ENCODE measurements at places on chromosomes 4 and X.

GRCh38 chrX:78327370-78328086 is at the start of gene CYSLTR1:
CYSLTR1 (minus strand) TSS chrX:78327611; CDS start chrX:78273746, 53,865 bp downstream.
- no peak for DNase-seq

- no peak for DNase-seq
Measured at GRCh38 chr4:145414841-145415240, 66.8 kb upstream of the SMAD1 start.

- no peak for DNase-seq
Measured at GRCh38 chr4:119310826-119311225, 11.1 kb downstream of the FABP2 start.

- DNase-seq, result no peak
Measured at GRCh38 chr4:2043396-2044118, 15.6 kb upstream of the NAT8L start.

DNA sequence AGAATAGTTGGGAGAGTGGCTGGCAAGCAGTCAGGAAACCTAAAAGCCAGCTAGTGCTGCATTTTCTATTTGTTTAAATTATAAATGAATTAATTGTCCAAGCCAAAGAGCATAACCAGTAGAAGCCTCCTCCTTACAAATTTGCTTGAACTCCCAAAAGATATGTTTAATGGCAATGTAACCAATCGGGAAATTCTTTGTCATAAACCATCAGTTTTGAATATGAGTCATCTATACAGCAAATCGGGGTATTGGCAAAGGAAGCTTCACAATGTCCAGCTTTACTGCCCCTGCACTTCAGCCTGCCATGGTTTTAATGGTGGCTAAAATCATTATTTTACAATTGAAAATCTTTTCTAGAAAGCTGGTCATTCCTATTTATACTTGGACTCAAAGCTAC is 216.6 kb downstream of the SHROOM3 start:
- DNase-seq, result no peak

- no peak for DNase-seq
Measured at GRCh38 chr4:66059556-66059955, 389.3 kb upstream of the EPHA5 start.

DNA sequence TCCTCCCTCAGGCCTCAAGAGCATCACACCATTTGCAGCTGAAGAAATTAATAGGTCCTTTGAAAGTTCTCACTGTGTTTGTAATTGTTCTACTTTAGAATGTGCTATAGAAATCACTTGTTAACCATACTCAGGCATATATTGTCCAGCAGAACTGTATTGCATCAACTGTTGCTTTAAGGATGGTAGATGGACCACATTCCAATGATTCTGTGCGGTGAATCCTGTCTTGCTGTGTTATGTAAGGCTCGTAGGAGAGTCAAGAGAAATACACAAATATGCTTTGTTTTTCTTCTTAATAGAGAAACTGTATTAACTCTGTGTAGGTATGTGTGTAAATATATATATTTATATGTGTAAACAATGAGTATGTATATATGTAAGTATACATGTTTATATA is 6.3 kb upstream of the ADGRA3 start:
- no peak for DNase-seq

GRCh38 chrX:19599253-19599652 is 83.9 kb upstream of the MAP3K15 start:
- DNase-seq, result no peak

DNA sequence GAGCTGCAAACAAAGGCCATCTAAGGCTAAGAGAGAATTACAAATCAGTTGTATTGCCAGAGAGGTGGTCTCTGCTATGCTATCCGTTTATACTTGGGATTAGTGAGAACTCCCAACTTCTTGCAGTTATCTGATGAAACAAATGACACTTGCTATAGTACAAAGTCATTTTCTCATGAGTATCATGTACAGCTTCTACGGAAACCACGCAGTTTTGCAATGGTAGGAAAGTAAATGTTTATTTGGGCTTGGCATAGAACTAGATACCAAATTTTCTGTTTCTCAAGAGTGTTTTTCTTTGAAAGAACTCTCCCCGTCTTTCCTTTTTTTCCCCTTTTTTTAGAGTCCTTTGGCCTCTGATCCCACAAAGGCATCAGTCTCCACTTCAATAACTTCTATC is 128.2 kb upstream of the ENPEP start:
- DNase-seq, result no peak

DNA sequence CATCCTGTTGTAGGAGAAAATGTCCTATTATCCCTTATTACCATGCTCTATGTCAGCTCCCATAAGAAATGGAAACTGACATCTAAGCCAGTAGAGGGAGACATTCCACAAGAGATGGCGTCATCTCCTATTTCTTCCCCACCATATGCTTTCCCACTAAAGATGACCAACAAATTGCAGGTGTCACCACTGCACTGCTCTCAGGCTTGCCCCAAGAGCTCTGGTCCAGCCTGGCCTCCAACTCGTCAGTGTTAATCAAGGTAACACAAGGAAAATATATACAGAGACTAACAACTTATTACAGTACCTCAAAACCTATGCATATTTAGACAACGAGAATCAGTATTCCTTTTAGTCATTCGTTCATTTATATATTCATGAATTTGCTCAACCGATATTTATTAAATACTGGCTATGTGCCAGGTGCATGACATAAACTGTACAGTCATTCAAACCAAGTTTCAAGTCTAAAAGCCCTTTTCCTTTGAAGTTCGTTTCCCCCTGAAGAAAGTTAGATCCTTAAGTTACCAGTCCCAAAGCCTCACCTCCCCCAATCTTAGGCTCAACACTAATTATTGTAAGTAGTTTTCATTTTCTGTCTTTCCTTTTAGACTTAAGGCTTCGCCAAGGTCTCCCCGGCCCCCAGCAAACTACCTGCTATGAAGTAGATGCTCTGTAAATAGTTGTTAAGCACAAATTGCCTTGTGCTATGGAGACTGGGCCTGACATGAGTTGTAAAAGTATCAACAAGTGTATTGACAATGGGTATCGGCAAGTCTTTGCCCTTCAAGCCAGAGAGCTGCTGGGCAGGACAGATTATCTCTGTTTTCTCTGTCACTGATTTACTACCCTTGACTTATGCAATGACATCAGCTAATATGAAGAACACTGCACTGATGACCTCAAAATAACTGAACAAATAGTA is 3.1 kb upstream of the FGB start:
- no peak for DNase-seq

DNA sequence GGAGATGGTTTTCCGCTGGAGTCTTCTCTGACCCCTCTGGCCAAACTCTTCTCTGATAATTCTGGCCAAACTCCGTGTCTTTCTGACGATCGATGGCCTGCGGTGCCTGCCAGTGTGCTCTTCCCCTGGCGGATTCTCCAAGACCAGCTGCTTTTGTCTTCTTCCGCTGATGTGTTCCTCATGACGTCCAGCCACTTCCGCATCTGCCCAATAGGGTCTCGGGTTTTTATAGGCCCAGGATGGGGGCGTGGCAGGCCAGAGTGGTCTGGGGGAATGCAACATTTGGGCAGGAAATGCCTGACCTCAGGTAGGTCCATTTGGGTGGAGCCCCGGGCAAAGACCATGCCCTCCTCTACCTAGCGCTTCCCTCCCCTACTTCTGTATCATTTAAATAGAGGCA is 1542.1 kb downstream of the STIM2 start:
- DNase-seq, result no peak

DNA sequence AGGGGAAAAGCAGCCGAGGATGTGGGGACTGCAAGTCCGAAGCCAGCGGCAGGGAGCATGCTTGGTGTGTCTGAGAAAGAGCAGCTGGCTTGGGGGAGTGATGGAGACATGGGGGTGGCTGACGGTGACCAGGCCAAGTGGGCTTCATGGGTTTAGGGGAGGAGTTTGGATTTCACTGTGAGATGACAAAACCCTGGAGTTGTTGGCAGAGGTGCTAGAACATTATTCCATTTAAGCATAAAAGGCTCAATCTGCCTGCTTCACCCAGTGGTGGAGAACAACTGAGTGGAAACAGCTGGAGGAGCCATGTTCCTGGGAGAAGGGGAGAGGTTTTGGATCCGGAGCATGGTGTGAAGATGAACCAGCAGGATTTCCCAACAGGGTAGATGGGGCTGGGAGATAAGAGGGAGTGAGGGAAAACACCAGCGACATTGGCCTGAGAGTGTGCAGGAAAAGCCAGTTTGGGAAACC is 318.0 kb upstream of the TAPT1 start:
- DNase-seq, result no peak

GRCh38 chr4:19254486-19254885 is 997.2 kb upstream of the SLIT2 start:
- no peak for DNase-seq

GRCh38 chrX:122866532-122866931 is 317.5 kb upstream of the GRIA3 start:
- no peak for DNase-seq

GRCh38 chr4:107060388-107060787 is 24.3 kb upstream of the DKK2 start:
- DNase-seq, result no peak

- DNase-seq, result no peak
Measured at GRCh38 chr4:7766086-7766485, 173.6 kb downstream of the AFAP1 start.

DNA sequence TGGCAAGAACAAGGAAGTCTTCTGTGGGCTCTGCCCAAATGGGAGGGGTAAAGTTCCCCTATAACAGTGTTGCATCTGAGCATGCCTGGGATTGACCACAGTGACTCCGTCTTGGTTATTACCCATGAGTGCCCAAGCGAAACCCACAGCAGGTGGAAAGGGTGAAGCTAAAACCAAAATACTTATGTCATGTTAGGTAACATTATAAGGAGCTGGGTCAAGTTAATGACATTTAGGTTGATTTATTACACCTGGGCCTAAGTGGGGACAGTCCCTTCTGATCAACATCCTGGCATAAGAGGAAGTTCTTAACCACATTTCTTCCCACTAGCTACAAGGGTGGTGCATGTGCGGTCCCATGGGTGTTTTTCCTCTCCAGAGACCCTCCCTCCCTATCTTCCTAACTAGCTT is 1.3 kb upstream of the ZNF732 start:
- no peak for DNase-seq

DNA sequence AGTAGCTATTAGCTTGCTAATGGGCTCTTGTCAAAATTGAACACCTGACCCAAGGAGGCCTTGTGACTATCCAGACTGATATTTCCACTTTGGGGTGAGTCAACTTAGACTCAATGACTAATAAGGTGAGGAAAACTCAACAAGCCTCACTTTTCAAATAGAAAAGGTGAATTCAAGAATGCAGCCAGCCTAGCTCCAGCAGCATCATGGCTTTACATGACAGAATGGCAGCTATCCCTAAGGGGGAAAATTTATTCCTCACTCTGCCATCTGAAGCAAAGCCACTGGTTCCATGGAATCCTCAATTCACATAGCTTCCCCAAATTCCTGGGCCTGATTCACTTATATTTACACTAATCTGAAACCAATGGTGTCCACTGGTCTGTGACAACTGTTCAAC is 29.1 kb upstream of the RAB9B start:
- no peak for DNase-seq

- DNase-seq, result no peak
Measured at GRCh38 chr4:6925357-6925836, 15.8 kb downstream of the TBC1D14 start.

DNA sequence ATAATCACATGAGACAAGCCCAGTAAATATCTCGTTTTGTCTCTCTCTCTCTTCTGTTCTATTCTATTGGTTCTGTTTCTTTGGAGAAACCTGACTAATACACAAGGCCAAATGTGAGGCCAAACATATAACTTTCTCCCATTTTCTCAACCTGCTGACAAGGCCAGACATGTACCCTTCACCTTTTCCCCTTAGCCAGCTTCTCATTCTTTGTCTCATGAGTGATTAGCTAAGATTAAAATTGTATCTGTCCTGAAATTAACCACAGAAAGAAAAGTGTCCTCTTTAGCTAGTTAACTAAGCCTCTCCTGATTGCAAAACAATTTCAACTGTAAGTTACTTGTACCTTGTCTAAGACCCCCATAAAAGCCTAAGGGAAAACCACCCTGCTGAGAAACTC is 18.5 kb upstream of the ADGRA3 start:
- no peak for DNase-seq

DNA sequence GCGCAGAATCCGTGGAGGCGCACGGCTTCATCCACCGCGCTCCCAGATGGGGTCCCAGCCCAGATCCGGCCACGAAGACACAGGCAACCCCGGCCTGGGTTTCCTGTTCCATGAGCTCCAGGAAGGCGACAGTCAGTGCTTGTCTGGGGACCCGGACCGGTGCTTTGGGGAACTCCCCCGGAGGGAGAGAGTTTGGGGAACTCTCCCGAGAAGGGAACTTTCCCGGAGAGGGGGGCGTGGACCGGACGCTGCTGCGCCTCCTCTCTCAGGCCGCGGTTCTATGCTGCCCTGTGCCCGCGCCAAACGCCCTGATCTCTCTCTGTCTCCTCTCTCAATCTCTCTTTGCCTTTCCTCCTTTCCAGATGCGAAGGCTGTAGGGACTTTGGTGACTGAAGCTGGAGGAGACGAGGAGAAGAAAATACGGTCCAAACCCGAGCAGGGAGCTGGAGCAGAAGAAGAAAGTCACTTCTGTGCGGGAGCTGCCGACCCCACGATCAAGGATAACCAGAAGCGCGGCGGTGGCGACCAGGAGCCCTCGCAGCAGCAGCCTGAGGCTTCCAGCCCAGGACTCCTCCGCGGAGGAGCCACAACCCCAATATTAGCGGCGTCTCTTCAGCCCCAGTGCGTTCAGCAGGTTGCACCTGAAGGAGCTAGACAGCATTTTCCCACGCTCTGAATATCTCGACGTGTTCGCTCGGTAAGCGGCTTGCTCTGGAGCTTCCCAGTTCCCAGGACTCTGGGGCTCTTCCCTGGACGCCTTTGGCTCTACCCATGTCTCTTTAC is 47.6 kb upstream of the NKAP start:
- no peak for DNase-seq

DNA sequence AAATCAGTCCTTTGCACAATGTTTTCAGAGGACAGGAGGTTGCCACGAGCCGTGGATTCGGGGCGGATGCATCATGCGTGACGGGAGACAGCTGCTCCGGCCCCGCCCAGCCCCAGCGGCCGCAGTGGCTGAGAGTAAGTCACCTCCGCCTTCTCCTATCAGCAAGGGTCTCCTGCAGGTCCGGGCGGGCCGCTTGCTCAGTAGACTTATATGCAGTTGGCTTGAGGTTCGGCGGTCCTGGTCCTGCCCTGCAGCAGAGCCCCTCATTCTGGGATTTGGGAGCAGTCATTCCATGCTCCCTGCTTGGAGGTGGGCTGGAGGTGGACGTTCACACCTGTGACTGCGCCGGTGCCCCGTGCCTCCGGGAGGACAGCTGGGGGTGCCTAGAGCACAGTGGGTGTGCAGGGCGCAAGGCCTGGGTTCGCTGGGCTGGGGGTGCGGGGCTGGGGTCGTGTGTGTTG is 86.3 kb upstream of the ADRA2C start:
- DNase-seq, result no peak

DNA sequence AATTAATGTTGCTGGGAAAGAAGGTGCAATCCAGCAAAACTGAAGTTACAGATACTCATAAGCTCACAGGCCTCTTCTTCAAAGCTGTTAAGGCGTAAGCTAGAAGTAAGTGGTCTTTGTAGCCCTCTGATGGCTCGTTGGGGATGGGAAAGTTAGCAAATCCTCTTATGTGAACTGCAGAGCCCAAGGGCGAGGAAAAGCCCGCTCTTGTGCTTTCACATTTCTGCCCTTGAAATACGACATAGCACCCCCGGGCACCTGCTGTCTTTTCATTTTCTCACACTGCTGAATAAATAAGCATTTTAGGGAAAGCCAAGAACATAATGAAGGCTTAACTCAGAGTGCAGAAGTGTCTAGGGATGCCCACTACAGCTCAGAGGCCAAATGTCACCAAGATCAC is 73.1 kb upstream of the SORBS2 start:
- no peak for DNase-seq

GRCh38 chr4:185341841-185342240 is 53.9 kb downstream of the LRP2BP start:
- no peak for DNase-seq
